AG20443 (cell line): ENCODE measurements at places on chromosomes 4 and X.

GRCh38 chrX:39309018-39309635, 507.9 kb downstream of the MID1IP1 start:
- no peak for DNase-seq

GRCh38 chr4:99811850-99812249, 4.8 kb upstream of the DAPP1 start:
- no peak for DNase-seq

- no peak for DNase-seq
Observed at GRCh38 chr4:4935974-4936373, 76.5 kb downstream of the MSX1 start.

- no peak for DNase-seq
Observed at GRCh38 chrX:104432321-104432720, 133.7 kb upstream of the IL1RAPL2 start.

DNA sequence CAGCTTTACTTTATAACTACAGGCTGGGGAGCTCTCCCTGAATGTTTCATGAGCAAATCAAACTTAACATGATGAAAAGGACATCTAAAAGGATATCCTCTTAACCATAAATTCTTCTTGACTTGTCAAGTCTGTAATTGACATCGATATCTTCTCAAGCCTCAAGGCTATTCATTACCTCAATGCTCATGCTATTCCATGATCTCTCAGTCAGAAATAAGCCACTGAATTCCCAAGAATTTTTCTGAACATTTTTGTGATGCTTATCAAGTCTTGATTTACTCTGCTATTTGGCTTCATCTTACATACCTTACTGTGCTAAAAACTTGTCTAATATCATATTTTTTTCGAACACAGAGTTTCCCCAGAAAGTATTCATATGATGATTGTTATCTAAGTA, 433.4 kb downstream of the PDGFC start:
- DNase-seq = no peak

- no peak for DNase-seq
Observed at GRCh38 chr4:169573889-169574288, 38.5 kb downstream of the NEK1 start.
